ENCODE measurements at places on chromosomes 11 and 22.

DNA sequence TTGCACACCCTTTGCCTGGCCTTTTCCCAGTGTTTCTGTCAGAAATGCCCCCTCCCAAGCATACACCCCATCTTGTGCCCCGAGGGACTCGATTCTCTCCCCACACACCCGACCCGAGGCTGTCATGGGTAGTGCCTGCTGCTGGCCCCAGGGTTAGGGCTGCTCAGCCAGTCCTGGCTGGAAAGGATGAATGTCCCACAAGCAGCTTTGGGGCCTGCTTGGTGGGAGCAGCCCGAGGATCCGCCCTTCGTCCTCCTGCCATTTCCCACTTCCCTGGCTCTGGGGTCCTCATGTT lies 55.0 kb upstream of the PRODH start:
- H3K27me3 ChIP-seq, result no peaks in the 10 kb centered on the region
- H3K36me3 ChIP-seq, result no peaks in the 10 kb centered on the region
- H3K4me3 ChIP-seq, result no peak overlapping the region
- no peak for DNase-seq

DNA sequence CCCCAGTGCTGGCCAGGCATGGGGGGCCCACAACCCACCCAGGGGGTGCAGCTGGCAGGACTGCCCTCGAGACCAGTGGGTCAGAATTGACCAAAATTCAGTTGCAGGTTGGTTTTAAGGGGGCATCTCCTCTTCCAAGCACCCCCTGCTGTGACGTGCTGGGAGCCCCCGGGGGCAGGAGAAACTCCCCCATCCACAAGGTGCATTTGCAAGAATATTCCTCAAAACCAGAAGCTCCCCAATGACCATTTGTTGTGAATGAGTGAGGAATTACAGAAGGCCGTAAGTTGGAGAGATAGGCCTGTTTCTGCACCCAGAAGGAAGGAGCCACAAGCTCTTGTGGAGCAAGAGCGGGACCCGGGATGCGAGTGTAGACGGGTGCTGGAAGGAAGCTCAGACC lies 414.5 kb downstream of the BRD1 start:
- H3K4me1 ChIP-seq, result no peaks in the 10 kb centered on the region
- no peaks in the 10 kb centered on the region for H3K36me3 ChIP-seq
- no peak for DNase-seq
- no peaks in the 10 kb centered on the region for H3K27me3 ChIP-seq

DNA sequence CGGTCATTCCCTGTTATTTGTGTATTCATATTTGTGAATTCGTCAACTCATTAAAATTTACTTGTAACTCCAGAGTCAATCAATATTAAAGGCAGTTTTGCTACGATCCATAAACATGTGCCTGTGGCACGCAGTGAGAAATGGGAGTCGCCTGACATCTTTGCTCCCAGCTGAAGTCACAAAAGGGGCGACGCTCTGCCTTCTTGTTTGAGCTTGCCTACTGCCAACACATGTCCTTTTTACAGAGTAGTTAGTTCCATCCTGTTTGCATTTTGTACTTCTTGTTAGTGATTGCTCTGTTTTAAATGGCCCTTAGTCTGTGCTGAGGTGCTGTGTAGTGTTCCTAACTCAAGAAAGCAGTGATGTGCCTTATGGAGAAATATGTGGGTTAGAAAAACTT lies 305.3 kb downstream of the ETS1 start:
- H3K4me3 ChIP-seq, result no peak overlapping the region
- no peaks in the 10 kb centered on the region for H3K36me3 ChIP-seq
- H3K27me3 ChIP-seq, result no peaks in the 10 kb centered on the region
- no peak overlapping the region for H3K27ac ChIP-seq

DNA sequence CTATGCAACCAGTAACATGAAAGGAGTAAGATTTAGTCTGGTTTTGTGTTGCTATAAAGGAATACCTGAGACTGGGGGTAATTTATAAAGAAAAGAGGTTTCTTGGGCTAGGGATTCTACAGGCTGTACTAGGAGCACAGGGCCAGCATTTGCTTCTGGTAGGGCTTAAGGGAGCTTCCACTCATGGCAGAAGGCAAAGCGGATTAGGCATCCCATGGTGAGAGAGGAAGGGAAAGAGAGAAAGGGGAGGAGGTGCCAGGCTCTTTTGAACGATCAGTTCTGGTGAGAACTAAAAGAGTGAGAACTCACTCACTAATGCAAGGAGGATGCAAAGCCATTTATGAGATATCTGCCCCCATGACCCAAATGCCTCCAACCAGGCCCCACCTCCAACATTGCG lies 283.2 kb downstream of the OPCML start:
- no peaks in the 10 kb centered on the region for H3K4me1 ChIP-seq
- no peak for DNase-seq
- H3K27ac ChIP-seq, result no peak overlapping the region
- H3K36me3 ChIP-seq, result no peaks in the 10 kb centered on the region
- H3K4me3 ChIP-seq, result no peak overlapping the region
- no peaks in the 10 kb centered on the region for H3K27me3 ChIP-seq

DNA sequence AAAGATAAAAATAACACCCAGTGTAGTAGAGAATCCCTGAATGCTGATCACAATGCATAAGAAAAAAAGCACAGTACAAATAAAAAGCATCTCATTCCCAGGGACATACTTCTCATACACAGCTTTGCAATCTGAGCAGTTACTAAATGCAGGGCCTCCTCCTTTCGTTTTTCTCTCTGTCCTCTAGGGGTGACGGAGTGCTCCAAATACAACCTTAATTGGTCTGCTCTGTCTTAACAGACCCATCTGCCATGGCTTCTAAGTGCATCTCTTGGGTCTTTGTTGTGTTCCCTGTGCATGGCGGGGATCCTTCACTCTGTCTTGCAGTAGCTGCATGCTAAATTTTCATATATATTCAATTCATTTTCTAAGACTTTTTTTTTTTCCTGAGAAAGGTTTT lies 1114.2 kb upstream of the RAG2 start:
- no peak overlapping the region for H3K4me3 ChIP-seq
- H3K27ac ChIP-seq, result no peak overlapping the region
- H3K36me3 ChIP-seq, result no peaks in the 10 kb centered on the region
- no peaks in the 10 kb centered on the region for H3K4me1 ChIP-seq
- no peak for DNase-seq
- no peaks in the 10 kb centered on the region for H3K27me3 ChIP-seq

DNA sequence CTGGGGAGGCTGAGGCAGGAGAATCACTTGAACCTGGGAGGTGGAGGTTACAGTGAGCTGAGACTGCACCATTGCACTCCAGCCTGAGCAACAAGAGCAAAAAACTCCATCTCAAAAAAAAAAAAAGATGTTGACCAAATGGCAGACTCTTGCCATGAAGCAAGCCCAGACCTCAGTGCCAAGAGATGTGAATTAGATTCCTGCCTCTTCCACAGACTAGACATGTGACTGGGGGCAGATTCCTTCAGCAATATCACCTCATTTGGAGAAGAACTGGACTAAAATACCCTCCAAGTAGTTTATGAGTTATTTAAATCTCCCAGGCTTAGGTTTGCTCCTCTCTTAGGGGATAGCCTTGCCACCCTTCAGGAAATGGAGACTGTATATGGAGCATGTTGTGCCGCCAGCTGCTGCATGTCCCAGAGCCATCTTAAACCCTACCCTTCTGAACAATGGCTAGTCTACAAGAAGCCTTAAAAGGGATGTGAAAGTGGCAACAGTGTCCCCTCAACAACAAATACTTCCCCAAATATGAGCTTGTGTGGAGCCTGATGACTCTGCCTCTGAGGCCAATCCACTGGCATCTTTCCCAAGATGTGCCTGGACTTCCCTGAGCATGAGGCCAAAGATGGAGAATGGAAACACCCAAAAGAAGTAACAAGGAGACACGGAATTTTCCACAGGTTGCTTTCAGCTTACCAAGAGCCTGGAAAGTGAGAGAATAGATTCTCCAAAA lies 763 bp upstream of the MS4A7 start:
- no peaks in the 10 kb centered on the region for H3K4me1 ChIP-seq
- no peaks in the 10 kb centered on the region for H3K27me3 ChIP-seq
- no peaks in the 10 kb centered on the region for H3K36me3 ChIP-seq
- H3K4me3 ChIP-seq, result no peak overlapping the region
- H3K27ac ChIP-seq, result peak overlapping the region; percentile 40
- peak; percentile 67 for DNase-seq
